ENCODE measurements at places on chromosomes 3 and 15.
A peak's percentile ranks its signal among the peaks of the same experiment; 100 is the strongest.

DNA sequence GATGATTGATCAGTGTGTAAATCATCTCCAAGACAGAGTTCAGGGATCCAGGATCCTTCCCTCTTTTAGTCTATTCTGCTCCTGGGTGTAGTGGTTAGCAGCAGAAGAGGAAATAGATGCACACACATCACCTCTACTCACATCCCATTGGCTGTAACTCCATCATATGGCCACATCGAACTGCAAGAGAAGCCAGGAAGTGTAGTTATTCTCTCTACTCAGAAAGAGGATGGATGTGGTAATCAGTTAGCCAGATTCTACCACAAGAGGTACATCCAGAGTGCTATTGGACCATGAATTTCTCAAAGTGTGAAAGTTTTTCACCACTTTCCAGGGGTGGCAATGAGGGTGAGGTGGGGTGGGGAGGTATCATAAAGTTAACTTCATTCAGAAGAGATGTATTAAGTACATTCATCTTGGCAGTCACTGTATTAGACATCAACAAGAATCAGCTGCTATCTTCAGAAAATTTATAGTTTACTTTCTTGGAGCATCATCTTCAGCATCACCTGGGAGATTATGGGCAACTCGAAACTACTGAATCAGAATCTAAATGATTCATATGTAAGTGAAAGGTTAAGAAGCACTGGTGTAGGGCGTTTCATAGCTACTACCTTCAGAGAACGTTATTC lies 60.6 kb upstream of the GAP43 start:
- DNase-seq = peak; percentile 30

- DNase-seq = no peak
Observed at GRCh38 chr15:76993114-76993725, 1.7 kb upstream of the PSTPIP1 start.

- DNase-seq = peak; percentile 96
Observed at GRCh38 chr3:141498598-141499223, 11.9 kb downstream of the RASA2 start.

DNA sequence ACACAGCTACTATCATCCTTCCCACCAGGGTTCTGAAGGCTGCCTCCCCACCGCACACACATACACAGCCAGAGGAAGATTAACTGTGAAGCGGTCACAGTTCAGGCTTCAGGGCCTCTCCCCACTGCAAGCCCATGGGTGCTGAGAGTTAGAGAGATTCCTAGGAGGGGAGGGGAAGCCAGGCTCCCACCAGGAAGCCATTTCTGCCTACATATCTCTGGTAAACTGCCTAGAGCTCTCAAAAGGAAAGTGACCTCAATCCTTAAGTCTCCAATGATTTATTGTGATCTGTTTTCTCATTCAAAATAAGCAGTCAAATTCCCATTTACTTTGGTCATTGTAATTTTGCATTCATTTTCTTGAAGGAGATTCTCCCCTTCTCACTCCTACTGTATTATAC lies 141.0 kb upstream of the BNIP2 start:
- no peak for DNase-seq

GRCh38 chr3:46116996-46117395 lies 89.7 kb upstream of the XCR1 start:
- no peak for DNase-seq

DNA sequence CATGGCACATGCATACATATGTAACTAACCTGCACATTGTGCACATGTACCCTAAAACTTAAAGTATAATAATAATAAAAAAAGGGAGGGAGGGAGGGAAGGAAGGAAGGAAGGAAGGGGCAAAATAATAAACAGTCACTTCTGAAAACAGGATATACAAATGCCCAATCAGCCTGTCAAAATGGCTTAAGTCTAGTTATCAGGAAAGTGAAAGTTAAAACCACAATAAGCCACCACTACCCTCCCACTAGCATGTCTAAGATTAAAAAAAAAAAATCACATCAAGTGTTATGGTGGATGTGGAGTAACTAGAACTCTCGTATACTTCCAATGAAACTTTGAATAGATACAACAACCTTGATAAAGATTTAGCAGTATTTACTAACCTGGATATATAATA lies 145.6 kb upstream of the GMNC start:
- DNase-seq = no peak

GRCh38 chr15:61479613-61480012 lies 250.5 kb upstream of the RORA start:
- DNase-seq = no peak

- no peak for DNase-seq
Observed at GRCh38 chr15:73597036-73597638, 36.1 kb downstream of the NPTN start.

GRCh38 chr3:69880069-69880640 lies 119.4 kb upstream of the SAMMSON start:
- no peak for DNase-seq

- DNase-seq = peak; percentile 9
Observed at GRCh38 chr15:84034578-84035398, 200.8 kb upstream of the GOLGA6L4 start.

DNA sequence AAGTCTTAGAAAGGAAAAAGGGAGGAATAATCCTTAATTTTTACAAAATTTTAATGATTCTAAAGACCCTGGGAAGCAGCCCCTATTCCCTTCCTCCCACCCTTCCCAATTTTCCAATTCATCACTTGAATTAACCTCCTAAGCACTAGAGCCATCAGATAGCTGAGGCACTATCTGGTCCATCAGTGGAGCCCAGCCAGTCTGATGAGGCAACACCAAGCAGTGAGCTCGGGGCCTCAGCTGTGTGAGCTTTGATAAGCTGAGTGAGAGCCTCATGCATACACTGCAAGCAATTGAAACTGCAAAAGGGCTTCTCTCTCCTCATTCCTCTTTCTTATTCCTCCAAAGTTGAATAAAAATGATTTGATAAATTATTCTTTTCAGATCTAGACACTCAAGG lies 31.9 kb downstream of the TUSC7 start:
- no peak for DNase-seq

- no peak for DNase-seq
Observed at GRCh38 chr3:59446775-59447465, 397.1 kb upstream of the CFAP20DC start.

DNA sequence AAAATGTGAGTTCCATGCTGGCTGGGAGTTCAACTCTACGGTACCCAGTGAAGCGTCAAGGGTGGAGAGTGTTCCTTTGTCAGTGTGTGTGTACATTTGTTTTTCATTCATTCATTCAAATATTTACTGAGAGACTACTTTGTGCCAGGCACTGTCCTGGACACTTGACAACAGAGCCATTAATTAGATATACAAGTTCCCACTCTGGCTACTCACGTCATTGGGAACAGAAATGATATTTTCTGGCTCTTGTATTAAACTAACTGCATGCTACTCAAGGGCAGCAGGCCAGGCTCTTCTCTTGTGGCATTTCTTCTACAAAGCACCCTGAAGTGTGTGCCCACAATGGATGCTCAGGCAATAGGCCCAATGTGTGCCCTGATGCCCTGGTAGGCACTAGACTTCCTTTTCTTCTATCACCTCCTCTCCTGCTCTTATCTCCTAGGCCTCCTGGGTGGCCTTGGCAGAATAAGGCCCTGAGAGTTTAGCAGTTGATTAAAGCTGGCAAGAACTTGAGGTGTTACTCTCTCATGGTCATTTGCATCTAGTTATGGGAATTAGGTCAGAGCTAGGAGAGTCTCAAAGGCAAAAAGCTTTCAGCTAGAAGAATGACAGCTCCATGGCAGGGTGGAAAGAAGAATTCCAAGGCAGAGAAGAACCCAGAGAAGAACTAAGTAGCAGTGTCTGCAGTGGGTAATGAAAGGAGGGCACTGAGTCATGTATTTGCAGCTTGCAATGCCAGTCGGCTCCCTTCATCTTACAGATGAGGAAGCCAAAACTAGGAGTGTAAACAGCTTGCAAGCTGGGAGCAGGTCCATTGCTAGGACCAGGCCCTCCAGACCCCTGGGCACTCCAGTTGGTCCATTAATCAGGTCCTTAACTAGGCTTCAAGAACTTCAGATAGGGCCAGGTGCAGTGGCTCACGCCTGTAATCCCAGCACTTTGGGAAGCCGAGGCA lies 14.0 kb upstream of the SMAD3 start:
- DNase-seq = no peak

DNA sequence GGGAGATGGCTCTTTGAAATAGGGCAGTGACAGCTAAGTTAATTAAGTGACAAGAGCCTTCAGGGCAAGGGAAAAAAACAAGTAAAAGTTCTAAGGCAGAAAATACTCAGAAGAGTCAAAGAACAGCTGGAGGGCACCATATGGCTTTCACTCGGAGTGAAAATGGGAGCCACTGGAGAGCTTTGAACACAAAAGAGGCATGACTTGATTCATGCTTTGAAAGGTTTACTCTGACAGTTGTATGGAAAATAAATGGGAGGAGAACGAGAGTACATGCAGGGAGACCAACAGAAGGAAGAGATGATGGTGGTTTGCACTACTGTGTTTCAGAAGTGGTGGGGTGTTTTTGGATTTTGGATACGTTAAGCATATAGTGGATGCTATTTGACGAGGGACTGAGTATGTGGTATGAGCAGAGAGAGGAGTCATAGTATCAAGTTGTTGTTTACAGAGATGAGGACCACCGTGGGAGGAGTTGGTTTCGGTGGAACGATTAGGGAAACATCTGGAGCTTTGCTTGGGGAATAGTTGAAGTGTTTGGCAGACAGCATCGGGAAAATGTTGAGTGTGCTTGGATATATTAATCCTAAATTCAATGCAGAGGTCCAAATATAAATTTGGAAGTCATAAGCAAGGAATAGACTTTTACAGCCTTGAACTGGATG lies 411.5 kb downstream of the GABRG3 start:
- no peak for DNase-seq

- DNase-seq = no peak
Observed at GRCh38 chr3:124601190-124601589, 129.1 kb upstream of the UMPS start.

DNA sequence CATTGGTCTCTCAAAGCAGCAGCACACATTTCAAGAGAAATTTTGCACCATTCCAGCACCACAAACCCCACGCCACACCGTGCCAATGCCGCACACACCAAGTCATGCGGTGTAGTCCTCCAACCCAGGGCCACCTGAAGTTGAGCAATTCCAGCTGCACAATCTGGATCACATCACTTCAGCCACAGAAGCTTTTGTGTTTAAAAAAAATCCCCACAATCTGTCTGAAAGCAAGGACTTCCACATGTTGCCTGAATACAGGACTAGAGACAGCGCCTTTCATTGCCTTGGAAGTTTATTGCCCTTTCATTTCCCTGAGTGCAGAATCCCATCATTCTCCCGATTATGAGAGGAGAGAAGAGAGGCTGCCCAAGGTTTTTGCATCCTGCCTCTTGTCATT lies 175.6 kb upstream of the BCL6 start:
- no peak for DNase-seq

DNA sequence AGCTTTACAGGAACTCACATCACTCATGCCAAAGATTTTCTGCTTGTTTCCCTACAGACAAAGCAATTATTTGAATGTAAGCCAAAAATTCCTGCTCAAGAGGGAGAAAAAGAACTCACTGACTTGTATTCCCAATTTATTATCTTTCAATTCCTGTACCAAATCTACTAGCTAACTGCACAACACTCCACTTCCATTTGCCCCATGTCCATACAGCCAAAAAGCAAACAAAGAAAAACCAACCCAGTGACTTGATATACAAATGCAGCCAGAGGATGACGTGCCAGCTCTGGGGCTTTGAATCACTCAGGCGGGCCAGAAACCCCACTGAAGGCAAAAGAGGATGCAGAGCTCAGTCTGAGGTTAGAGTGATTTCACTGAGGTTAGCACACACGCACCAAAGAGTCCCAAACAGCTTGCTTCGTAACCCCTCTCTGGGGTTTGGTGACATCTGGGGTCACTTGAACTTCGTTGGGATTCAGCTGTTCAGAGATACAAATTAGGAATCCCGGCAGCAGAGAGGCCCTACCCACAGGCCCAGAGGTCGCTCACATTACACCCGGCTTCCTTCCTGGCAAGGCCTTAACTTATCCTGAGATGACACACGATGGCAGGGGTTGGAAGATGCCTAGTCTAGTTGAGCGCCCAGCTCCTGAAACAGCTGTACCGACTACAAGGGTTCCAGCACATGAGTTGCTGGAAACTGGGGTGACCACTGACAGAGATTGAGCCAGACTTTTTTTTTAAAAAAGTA lies 1.6 kb downstream of the RFTN1 start:
- DNase-seq = peak; percentile 90

GRCh38 chr3:62602129-62602770 lies 228.9 kb upstream of the FEZF2 start:
- DNase-seq = no peak

GRCh38 chr15:49418811-49419210 lies 4.2 kb upstream of the FGF7 start:
- no peak for DNase-seq

DNA sequence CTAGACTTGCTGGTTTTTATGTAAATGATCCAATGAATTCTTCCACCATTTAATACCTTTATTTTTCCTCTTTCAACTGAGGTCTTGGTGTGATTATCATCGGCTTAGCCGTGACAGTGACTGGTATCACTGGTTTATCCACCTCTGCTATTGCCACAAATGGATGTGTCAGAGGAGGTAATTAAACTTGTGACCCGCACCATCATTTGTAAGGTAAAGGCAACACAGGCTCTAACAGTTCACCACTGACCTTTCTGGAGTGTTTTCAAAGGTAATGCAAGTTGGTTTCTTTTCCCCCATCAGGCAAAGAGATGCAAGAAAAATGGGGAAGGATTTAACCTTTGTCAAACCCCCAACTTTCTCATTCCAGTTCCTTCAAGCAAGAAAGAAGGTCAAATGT lies 19.7 kb downstream of the SLC12A1 start:
- no peak for DNase-seq

DNA sequence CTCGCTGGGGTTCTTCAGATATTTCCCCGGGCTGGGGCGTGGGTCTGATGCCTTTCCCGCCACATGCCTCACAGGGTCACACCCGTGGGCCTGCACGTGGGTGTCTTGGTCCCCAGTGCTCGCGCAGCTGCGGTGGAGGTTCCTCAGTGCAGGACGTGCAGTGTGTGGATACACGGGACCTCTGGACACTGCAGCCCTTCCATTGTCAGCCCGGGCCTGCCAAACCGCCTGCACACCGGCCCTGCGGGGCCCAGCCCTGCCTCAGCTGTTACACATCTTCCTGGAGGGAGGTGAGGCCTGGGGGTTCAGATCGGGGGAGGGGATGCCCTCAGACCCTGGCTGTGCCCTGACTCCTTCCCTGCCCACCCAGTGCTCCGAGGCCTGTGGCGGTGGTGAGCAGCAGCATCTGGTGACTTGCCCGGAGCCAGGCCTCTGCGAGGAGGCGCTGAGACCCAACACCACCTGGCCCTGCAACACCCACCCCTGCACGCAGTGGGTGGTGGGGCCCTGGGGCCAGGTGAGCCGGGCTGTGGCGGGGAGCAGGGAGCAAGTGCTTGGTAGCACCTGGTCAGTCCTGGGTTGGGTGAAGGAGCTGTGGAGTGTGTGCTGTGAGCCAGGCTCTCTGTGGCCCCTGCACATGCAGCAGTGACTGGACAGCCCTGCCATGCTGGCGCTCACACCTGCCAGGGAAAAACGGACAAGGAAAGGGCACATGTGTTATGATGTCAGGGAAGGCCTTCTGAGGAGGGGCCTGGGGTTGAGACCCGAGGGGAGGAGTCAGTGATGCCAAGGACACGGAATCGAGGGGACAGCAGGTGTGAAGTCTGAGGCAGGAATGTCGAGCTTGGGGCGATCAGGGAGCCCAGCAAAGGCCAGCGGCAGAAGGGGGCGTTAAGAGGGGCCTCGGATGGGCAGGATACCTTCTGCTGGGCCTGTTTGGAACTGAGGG lies 88.9 kb downstream of the TBC1D2B start:
- no peak for DNase-seq

- DNase-seq = no peak
Observed at GRCh38 chr15:53530761-53531160, 228.7 kb downstream of the WDR72 start.

GRCh38 chr3:118402971-118403370 lies 631.7 kb downstream of the IGSF11 start:
- no peak for DNase-seq

- DNase-seq = no peak
Observed at GRCh38 chr15:71691081-71691457, 119.3 kb upstream of the NR2E3 start.
